T follicular helper cell (primary cell): ENCODE measurements at places on chromosomes 11 and 22.

DNA sequence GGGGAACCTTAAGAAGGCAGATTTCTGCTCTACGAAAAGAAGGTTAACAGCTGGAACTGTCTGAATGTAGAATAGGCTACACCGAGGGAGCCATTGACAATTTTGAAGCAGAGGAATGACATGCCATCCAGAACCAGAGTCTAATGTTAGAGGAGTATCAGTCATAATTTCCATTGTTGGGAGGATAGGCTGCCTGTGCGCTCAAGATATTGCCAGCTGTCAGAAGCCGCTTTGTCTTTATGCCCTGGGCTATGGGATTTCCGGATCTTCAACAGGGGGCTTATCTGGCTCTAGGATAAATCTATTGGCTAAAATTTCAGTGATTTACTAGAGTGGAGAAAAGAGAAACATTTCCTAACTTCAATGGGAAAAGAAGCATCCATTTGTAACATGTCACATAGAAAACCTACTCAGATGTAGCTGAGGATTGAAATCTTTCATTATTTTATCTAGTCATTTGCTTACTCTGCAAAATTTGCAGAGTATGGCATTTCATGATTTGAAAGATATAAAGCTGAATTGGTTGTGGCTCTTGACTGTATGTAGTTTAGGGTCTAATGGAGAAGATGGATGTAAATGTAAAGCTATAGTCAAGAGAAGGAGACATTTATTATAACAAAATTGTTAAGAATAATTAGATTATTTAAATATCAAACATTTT is 78.9 kb downstream of the ANO3 start:
- DNase-seq: no peak

DNA sequence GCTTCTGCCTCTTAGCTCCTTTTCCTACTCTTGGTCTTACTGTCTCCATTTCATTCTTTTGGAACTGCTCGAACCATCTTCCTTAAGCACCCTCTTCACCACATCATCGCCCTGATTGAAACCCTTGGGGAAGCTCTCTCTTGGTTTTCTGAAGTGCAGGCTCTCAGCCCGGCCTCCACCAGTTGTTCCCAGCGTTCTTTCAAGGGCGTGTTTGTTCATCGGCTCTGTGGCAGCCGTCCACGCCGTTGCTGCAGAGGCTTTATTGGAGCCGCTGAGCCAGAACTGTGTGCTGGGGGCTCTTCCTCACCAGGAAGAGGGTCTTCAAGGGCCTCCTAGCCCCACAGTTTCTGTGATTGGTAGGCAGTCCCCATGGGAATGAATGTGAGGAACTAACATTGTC is 214.1 kb downstream of the TBC1D22A start:
- DNase-seq: no peak

DNA sequence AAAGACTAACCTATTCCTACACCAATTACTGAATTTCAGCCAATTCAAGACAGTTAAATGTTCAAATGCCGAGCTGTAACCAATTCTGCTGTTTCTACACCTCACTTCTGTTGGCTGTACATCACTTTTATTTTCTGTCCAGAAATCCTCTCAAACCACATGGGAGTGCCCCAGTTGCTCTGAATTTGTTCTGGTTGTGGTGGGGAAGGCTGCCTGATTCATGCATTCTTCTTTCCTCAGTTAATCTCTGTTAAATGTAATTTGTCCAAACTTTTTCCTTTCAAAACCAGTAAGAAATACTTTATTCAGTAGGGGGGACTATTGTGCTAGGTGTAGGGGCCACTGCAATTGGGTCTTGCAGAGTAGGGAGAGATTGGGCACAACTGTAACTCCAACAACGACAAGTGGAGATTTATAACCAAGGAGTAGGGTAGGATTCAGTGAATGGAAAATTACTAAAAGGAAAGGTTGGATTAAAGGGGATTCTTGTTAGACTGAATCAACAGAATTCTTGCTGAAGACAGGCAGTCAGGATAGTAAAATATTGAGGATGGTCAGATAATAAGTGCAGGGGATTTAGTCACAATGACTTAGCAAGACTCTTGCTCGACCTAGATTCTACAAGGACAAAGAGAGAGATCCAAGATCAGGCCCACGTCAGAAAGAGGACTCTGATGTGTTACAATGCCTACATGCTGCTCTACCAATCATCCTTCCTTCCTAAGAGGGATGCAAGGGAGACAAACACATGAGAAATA is 593.5 kb upstream of the FAT3 start:
- no peak for DNase-seq

DNA sequence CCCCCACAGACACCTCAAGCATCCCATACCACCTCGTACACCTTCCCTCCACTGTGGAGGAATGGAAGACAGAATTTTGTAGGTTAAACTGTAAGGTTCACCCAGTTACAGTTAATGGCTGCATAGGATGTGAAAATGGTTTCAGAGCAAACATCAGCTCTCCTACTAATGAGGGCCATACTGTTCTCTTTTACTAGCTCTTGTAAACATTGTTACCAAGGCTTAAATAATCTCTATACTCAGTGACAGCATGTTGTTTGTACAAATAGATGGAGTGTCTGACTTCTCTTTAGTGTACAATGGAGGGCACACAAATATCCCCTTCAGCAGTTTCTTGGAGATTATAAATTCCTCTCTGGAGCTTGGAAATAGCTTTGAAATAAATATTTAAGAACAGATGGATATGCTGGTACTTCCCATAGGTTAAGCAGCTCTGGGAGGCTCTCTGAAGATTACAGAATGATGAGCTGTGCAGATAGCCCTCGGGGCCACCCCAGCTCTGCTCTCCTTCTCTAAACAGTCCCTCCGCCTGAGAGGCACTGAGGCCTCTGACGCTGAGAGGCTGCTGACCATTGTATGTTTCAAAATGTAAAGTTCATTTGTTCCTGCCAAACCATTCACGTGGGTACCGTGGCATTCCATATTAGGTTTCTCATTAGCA is 25.7 kb downstream of the TTC12 start:
- DNase-seq: no peak

GRCh38 chr11:104652996-104653395 is 245.3 kb downstream of the CASP12 start:
- DNase-seq: no peak

DNA sequence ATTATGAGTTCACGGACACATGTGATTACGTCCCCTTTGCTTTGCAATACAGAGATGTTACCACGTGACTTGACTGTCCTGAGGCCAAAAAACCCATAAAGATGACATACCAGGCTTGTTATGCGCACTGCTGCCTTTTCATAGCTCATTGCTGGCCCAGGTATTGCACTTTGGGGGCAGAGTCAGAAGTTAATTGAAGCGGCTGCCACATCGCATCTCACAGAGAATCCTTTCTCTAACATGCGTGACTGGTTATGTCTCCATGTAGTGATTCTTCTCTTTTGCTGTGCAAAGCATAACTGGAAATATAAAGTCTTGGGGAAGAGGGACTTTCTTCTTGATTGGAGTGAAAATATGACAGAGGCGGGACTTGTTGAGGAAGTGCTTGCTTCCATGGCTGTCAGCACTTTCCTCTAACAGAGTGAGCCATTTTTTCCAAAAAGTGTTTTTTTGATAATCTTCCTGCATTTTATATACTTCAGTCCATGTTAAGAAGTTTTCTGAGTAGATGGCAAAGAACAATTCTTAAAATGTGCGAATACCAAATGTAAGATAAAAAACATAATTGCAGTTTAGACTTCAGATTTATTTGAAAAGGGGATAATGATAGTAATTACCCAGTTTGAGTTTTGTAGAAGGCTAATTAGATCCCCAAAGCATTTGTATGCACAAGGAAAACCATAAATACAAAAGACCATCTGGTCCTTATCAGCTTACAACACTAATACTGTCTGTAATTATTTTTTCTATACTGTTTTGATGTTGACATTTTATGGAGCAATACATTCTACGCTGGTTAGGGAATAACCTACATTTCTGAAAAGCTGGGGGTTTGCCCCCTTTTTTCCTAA is 324.6 kb upstream of the MTNR1B start:
- DNase-seq: no peak

DNA sequence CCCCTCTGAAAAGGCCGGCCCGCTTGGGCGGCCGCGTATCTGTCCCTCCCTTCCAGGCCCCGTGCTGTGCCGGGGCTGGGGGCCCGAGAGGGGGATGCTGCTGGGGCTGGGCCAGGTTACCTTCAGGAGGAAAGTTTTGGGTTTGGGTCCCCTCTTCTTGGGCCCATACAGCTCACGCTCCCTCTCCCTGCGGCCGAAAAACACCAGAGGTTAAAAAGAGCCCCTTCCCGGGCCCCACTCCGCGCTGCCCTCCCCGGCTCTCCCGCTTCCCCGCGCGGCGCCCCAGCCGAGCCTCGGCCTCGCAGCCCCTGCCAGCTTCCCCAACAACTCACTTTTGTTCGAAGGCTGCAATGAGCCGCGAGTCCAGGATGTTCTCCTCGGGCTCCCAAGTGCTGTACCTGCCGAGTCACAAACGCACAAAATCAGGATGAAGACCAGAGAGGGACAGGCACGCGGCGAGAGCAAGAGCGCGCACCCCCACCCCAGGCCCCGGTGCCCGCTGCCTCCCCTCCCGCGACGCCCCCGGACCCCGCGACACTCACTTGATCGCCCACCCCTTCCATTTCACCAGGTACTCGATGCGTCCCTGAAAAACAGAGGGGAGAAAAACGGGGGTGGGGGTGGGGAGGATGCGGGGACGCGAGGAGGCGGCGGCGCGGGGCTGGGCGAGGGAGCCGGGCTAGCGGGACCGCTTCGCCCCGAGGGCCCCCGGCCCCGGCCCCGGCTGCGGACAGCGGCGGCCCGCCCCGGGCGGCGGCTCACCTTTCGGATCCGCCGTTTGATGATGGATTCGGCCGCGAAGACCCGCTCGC is 450 bp downstream of the CBX6 start:
- no peak for DNase-seq

GRCh38 chr11:45217991-45218390 is 68.2 kb downstream of the SYT13 start:
- DNase-seq: no peak

DNA sequence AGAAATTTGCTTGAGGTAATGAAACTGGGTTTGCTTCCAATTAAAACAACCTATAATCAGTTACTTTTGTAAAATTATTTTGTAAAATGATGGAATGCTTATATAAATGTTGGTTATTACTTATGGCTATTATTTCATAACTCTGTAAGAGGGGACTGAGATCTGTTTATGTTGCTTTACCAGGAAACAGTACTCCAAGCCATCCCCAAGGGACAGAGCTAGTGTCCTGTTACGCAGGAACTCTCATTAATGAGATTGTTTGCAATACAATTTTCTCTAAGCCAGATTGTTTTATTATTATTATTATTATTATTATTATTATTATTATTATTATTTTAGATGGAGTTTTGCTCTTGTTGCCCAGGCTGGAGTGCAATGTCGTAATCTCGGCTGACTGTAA is 2.3 kb upstream of the NOX4 start:
- no peak for DNase-seq

GRCh38 chr22:36197065-36197440 is 4.6 kb downstream of the APOL4 start:
- DNase-seq: no peak

GRCh38 chr22:28855355-28856094 is 27.8 kb upstream of the ZNRF3 start:
- no peak for DNase-seq

DNA sequence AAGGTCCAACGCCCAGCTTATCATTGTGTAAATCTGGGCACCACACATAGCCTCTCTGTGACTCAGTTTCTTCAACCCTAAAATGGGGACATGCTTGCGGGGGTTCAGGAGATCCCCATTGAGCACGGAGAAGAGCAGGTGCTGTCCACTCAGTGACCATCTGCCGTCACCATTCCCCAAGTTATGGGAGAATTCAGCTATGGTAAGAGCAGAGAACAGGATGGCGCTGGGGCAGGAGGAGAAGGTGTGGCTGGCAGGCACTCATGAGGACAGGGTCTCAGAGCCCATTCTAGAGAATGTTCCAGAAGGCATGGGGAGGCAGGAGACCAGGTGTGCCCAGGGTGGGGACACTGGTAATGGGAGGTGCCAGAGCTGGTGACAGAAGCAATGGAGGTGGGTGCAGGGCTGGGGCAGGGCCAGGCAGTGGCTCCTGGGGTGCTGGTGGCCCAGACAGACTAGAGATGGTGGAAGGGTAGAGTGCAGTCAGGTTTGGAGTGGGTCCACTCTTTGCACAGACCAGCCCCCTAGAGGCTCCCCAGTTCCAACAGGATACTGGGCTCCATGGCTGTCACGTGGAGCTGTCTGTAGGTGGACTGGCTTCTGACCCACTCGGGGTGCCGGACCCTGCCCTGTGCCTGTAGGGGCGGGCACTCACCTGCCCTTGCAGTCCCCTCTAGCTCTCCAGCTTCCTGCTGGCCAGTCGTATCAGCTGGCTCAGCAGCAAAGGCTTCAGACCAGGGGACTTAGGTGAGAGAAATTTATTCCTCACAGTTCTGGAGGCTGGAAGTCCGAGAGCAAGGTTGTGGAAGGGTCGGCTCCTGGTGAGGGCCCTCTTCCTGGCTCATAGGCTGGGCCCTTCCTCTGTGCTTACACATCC is 84.7 kb downstream of the CDKN1C start:
- DNase-seq: no peak

GRCh38 chr11:2928605-2929530 is at the start of gene PHLDA2:
Gene PHLDA2 (minus strand): TSS chr11:2929420. CDS start chr11:2929364, 56 bp downstream.
- DNase-seq: peak; percentile 31

- DNase-seq: no peak
Observed at GRCh38 chr11:111101881-111102280, 143.6 kb upstream of the POU2AF2 start.

- no peak for DNase-seq
Observed at GRCh38 chr22:23255506-23256170, 75.3 kb downstream of the BCR start.

- DNase-seq: no peak
Observed at GRCh38 chr11:116984589-116984988, 113.6 kb downstream of the SIK3 start.

DNA sequence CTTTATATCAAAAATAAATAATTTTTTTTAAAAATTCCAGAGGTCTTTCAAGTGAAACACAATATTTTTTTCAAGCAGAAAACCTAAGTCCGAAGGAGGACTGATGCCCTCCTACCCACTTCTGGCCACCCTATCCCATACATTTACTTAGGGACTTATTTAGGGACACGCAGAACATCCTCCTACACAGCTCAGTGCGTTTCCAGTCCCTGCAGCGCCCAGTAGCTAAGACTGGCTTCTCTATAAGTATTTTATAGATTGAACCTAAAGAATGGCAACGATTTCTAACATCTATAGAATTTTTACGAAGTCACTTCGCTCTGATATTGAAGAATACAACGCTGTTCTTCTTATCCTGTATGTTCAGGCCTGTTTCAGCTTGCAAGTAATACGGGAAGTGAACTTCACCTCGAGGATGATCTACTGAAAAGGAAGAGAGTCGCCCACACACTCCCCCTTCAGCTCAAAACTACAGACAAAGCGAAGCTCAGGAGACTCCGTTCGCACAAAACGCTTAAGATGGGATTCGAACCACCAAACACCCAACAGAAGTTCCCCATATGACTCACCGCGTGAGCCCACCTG is 328 bp downstream of the CHEK2 start:
- no peak for DNase-seq

DNA sequence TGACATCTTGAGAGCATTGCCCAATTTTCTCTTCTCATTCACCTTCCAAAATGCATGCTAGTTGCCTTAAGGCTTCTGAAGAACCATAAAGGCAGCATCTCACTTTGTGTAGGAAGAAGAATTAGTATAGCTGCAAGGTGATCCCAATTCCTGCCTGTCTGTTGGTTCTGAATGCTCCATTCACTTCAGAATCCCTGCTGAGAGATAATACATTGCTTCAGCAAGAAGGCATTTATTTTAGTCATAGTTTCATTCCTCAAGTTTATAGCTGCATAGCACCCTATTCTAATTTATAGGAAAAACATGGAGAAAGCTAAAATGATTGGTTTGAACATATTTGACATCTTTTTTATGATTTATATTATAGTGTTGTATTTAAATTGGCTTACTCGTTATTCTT is 181.3 kb downstream of the METTL15 start:
- no peak for DNase-seq
